Renal cortex interstitium (tissue), 15 donors: ENCODE measurements at places on chromosomes 3 and 15. TPM values are rescaled to one million over a fixed set of nuclear protein-coding genes. Genes with fewer than 3 reads are reported as not detected.

DNA sequence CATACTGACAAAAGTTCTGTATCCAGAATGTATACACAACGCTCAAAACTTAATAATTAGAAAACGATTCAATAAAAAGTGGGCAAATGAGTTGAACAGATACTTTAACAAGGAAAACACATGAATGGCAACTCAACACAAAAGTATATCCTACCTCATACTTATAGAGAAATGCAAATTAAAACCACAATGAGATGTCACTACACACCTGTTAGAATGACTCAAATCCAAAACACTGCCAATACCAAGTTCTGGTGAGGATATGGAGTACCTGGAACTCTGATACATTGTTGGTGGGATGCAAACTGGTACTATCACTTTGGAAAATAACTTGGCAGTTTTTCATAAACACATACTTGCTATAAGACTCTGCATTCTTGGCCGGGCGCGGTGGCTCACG, 42.1 kb downstream of the PRTG start:
- DNase-seq: no peak

- no peak for DNase-seq
Observed at GRCh38 chr3:14156201-14156600, 22.2 kb downstream of the XPC start.

DNA sequence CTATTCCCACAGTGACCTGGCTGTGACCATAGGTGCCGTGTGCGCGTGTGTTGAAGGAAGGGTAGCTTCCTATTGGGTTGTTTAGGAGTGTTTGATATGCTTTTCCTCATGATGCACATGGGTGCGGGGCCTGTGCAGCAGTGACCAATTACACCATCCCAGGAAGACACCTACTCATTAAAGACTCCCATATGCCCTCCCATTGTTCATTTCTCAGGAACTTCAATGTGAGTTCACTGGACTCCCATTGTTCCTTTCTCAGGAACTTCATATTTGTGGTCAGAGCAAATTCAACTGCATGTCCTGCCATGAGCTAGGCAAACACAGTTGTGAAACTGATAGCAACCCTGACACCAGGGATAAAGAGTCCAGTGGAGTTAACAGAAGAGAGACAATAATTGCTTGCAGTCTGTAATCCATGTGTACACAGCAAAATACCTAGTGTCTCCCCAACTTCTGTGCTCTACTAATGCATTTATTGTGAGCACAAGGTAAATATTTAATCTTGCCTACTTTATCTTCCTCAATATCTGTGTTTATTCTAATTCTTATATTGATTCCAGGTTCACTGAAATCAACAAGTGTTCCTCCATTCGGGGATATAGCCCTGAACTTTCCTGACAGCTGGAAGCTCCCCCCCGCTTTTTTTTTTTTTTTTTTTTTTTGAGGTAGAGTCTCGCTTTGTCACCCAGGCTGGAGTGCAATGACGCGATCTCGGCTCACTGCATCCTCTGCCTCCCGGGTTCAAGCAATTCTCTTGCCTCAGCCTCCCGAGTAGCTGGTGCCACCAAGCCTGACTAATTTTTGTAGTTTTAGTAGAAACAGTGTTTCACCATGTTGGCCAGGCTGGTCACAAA, 57.5 kb upstream of the GCNT3 start:
- DNase-seq: no peak

The ULK3 gene
- 27.9 TPM for polyA plus RNA-seq

The TNFAIP8L3 gene
- 2.0 TPM for polyA plus RNA-seq

The KLF13 gene
- polyA plus RNA-seq: 74.1 TPM

- DNase-seq: no peak
Observed at GRCh38 chr15:29480949-29481348, 211.3 kb upstream of the NSMCE3 start.

- DNase-seq: no peak
Observed at GRCh38 chr3:102206511-102207031, 228.2 kb upstream of the ZPLD1 start.

The WDR93 gene
- 2.9 TPM for polyA plus RNA-seq

The AGBL1 gene
- polyA plus RNA-seq: 0.16 TPM

DNA sequence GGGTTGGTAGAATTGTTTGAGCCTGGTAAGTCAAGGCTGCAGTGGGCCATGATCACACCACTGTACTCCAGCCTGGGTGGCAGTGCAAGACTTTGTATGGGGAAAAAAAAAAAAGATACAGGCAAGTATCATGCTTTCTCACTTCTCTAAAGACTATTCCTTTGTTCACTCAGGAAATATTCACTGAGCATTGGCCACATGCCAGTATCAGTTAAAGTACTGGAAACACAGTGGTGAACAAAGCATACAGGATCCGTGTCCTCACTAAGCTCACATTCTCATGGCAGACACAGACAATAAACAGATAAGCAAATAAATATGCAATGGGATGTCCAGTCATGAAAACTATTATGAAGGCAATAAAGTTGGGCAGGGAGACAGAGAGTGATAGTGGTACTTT, 5.1 kb upstream of the MTHFS start:
- DNase-seq: no peak

The LRRC2 gene
- polyA plus RNA-seq: 2.1 TPM

DNA sequence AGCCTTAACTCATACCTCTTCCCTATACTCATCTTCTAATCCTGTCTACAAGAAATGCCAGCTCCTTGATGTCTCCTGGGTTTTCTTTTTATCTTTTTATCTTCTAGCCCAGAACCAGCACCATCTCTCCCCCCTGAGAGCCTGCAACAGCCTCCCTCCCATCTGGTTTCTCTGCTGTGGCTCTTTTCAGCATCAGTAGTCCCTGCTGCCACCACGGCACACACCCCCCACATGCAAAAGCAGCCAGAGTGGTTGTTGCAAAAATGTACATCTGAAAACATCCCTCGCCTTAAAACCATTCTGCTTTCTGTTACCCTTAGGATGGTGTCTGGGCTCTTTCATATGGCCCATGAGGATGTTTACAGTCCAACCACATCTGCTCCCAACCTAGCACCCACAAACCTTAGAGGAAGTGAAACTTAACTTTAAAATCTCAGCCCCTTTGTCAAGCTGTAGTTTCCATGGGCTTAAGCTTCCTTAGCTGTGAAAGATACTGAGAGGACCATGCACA, 775 bp downstream of the TTC21A start:
- DNase-seq: no peak
